Spinal cord (tissue), 10 donors: ENCODE measurements at places on chromosomes 5 and 9. TPM values are rescaled to one million over a fixed set of nuclear protein-coding genes. Genes with fewer than 3 reads are reported as not detected.

DNA sequence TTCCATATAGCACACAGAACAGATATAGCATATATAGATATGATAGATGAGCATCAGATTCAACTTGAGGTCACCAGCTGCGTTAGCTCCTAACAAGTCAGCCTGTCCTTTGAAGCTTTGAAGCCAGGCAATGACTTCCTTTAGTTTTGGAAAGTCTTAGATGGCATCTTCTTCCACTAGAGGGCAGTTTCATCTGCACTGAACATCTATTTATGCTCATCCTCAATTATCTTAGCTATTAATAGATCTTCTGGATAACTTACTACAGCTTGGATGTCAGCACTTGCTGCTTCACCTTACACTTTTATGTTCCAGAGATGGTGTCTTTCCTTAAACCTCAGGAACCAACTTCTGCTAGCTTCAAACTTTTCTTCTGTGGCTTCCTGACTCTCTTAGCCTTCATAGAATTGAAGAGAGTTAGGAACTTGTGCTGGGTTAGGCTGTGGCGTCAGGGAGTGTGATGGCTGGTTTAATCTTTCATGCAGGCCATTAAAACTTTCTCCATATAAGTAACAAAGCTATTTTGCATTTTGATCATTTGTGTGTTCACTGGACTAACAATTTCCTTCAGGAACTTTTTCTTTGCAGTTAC, 1401.4 kb downstream of the EFNA5 start:
- DNase-seq: no peak

DNA sequence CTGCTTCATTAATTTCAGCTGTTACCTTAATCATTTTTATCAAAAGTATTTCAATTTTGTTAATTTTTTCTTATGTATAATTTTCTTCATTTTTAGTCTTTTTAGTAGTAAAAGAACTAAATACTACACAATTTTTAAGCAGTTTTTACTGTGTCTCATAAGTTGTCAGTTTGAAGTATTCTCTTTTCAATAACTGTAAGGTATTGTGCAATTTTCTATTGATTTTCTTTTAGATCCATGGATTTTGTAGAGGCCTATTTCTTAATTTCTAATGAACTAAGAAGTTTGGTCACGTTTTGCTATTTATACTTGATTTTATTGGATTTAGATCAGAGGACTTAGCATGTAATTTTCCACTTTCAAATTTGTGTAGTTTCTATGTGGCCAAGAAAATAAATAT, 207.7 kb upstream of the PRR16 start:
- no peak for DNase-seq

- no peak for DNase-seq
These were observed 267.7 kb upstream of the ACTBL2 start for GRCh38 chr5:57750282-57750681.

GRCh38 chr5:76791461-76791860, 27.4 kb upstream of the F2RL1 start:
- DNase-seq: no peak

DNA sequence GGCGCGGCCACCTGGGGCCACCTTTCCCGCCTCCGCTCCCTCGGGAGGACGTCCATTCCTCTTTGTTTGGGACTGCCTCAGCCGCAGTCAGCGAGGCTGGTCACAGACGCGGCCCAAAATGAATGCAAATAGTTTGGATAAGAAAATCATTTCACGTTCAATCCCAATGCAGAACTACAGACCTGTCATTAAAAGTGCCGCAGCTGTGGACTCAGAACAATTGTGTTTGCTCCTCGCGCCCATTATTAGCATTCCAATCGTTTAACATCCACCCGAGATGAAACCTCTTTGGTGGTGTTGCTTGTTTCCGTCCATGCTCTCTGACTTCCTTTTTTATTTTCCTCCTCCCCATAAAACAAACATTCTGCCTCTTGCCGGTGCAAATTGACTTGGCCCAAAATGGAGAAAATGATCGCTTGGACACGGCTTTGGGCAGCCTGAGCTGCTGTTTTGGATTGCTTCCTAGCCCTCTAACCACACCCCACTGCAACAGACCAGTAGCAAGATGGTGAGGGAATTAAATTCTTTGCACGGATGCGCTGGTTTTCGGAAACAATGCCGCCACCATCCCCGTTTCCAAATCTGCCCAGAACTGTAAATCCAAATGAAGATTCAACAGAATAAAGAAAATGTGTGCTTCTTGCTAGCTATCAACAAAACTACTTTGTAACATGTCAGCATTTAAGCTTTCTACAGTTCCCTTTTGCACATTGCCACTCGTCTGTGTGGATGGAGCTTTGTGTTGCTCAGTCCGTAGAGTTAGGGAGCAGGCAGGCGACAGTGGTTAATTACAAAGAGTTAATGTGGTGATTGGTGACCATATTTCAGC, 784 bp downstream of the NLN start:
- DNase-seq: peak; percentile 43

DNA sequence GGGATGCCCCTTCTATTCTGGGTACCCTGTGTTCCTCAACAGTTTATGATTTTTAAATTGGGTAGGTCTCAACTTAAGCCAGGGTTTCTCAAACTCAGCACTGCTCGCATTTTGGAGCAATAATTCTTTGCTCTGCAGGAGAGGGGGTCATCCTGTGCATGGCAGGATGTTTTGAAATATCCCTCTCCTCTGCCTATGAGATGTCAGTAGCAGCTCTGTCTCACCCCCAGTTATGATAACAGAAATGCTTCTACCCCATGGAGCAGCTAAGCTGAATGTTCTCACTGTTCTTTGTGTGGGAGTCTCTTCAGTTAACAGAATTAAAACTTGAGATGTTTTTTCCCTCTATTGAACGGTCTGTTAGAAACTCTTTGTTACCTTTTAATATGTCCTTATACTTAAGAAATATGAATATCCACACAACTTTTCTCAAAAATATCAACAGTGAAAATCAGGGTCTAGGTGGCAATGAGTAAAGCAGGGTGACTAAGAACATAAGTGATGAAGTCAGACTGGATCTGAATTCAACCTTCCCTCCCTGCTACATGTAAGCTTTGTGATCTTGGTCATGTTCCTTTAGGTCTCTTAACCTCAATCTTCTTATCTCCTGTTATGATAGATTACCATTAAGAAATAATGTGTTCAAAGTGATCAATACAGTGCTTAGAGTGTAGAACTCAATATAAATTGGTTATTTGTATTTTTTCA, 89.0 kb downstream of the CAMK4 start:
- no peak for DNase-seq

ENTPD2 gene
- total RNA-seq: 5.7 TPM

SAXO1 gene
- total RNA-seq: 0.17 TPM

HRCT1 gene
- total RNA-seq: 1.6 TPM
